Activated CD4-positive, alpha-beta T cell treated with anti-CD3 and anti-CD28 coated beads, Interleukin-2, amount 50 U/mL, for 1 hour (primary cell): ENCODE measurements at places on chromosomes 4 and X.
A peak's percentile ranks its signal among the peaks of the same experiment; 100 is the strongest.

GRCh38 chrX:155643240-155643639 is 30.5 kb upstream of the TMLHE start:
- DNase-seq, result no peak

DNA sequence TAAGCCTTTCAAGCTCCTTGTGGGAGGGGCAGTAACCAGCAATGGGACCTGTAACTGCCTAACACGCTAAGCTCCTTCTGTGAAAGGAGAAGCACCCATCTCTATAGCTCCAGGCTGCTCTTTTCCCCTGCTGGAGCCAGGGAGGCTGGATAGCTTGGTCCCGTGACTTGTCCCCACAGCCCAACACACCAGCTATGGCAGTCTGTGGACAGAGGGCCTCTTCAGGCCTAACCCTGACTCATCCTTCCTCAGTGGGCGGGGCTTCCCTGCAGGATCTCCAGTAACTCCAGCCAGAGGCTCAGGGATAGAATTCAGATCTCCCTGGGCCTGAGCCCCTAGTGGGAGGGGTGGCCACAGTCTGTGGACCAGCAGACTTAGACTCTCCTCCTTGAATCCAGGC is 1290.1 kb downstream of the PCDH7 start:
- no peak for DNase-seq

DNA sequence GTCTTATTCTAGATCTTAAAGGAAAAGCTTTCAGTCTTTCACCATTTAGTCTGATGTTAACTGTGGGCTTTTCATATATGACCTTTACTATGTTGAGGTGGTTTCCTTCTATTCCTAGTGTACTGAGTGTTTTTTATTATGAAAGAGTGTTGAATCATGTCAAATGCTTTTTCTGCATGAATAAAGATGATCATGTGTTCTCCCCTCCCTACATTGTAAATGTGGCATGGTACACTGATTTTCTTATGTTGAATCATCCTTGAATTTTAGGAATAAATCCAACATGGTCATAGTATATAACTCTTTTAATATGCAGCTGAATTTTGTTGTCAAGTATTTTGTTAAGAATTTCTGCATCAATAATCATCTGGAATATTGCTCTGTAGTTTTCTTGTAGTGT is 4.3 kb downstream of the CLGN start:
- DNase-seq, result no peak

- DNase-seq, result no peak
Observed at GRCh38 chrX:31921236-31921635, 849.4 kb upstream of the FTHL17 start.

DNA sequence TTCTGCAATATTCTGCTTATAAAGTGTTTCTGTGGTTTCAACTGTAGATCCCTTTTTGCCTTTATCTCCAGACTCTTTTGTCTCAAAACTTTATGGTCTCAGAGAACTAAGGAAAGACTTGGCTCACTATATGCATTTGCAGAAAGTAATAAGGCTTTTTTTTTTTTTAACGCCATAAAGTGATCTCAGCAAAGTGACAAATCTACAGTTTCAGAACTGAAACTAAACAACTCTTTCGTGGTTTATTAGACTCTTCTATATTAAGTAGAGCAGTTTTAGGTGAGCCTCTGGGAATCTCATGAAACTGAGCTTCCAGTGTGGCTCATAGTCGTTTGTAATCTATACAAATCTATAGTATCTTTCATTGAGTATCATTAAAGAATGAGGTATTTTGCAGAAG is 15.3 kb downstream of the ATP7A start:
- DNase-seq, result no peak

GRCh38 chr4:175986-176385 is 51.7 kb downstream of the ZNF718 start:
- DNase-seq, result no peak

DNA sequence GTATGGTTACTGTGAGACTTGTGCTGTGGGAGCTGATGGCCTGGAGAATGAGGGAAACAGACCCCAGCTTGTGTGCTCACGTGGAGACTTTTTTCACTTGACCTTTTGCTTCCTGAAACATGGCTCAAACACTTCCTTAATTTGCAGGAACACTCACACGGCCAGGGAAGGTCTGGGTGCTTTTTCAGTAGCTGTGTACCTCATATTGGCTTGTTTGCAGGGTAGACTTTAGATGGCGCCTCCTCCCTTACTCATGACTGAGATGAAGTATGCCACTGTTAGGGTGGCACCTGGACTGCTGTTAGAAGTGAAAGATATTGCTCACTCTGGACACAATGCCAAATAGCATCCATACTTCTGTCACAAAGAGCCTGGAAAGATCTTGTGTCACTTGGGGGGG is 75.7 kb upstream of the WDR1 start:
- DNase-seq, result no peak

GRCh38 chrX:5145957-5146356 is 1082.7 kb downstream of the NLGN4X start:
- DNase-seq, result no peak

DNA sequence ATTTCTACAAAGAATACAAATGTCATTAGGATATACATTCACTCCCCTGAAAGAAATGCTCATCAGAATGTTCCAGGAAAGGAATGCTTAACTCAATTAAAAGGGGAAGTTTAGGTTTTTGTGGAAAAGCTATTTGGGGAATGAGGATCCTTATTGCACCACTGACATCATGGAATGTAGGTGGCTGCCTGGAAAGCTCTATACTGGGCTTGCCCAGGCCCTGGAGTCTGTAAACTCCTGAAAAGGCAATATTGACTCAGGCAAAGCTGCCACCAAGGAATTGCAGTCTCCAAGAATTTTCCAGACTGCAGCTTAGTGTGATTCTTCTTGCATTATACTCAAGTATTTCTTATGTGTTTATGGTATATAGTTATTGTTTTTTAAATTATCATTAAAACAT is 15.7 kb downstream of the DAPP1 start:
- DNase-seq, result no peak

- DNase-seq, result no peak
Observed at GRCh38 chrX:46912098-46912602, at the start of gene JADE3. TSS of gene JADE3 (plus strand) at chrX:46912421. CDS start at chrX:46984895, 72,474 bp downstream.

- no peak for DNase-seq
Observed at GRCh38 chr4:184401397-184402171, 72.8 kb downstream of the IRF2 start.

- DNase-seq, result no peak
Observed at GRCh38 chrX:72114306-72114705, 17.4 kb downstream of the RTL5 start.

DNA sequence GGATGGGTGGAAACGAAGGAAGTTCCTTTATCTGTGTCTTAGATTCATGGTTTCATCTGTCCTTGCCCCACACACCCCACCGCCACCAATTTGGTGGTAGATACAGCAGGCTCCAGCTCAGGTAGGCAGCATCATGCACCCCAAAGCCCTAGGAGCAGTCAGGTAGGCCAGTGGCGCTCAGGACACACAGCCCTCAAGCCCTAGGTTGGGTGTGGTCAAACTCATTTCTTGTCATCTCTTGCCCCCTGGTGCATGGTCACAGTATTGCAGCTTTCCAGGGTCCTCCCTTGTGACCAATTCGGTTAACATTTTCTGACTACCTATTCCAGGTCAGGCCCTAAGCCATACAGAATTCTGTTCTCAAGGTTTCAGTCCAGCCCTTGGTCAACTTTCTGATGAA is 14.5 kb upstream of the PRRG3 start:
- peak; percentile 46 for DNase-seq

DNA sequence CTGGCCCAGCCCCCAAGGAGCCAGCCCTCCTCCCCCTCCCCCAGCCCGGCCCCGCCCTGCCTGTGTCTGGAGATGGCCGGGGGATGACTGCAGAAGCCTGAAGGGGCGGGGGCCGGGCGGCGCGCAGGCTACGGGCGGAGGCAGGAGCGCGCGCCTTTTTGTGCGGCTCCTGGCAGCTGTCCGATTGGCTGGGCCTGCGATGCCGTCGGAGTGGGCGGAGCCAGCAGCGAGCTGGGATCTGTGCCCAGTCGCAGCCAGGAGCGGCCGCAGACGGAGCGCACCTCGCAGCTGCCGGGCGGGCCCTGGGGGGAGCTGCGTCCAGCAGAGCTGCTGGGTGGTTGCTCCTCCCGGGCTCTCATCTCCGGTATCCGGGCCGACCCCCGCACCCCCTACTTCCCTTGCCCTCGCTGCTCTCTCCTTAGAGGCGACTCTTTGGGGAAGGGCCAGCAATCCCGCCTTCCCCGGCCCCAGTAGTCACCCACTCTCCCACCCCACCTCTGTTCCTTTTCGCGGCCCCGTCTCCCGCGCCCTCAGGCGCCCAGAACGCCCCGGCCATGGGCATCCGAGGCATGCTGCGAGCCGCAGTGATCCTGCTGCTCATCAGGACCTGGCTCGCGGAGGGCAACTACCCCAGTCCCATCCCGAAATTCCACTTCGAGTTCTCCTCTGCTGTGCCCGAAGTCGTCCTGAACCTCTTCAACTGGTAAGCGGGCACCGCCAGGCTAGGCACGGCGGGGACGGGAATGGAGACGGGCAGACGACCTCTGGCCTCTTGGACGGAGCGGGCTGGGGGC is at the start of gene GABRQ:
Gene GABRQ, plus strand, starts transcription at position 247 of the 794 bp plus-strand sequence. Its CDS starts 308 bp downstream, at position 555.
- no peak for DNase-seq

DNA sequence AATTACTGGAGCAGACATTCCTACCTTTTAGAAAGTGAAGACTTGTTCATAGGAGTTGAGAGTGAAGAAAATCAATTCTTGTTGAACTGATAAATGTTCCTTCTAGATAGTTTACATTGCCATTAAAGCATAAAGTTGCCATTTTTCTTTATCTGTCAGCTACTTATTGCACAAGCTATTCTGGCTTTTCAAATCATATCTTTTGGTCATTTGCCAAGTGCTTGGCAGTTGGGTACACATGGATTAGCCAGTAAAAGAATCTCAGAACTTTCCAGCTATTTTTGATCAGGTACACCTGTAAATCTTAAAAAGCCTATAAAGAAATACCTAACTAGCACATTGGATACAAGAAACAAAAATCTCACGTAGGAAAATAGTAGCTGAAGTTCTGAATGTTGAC is 56.4 kb upstream of the PNPLA4 start:
- no peak for DNase-seq

GRCh38 chrX:36543499-36543898 is 464.7 kb upstream of the FAM47C start:
- no peak for DNase-seq

- no peak for DNase-seq
Observed at GRCh38 chrX:113421432-113421831, 580.8 kb upstream of the AMOT start.

DNA sequence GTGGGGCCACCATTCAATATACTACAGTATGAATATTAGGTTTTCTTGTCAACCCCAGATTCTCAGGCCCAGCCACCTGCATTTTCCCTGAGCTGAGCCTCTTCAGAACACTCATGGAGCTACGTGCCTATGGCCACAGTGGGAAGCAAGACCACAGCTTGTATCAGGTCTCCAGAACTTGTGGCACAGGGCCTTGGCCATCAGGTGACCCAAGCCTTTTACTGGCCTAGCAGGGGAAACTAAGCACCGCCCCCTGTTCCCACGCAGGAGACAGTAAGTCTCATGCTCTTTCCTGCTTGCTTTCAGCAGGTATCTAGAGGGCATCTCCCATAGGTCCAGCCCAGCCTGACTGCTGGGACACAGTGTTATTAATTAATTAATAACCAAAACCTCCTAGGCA is 138.4 kb upstream of the MAMLD1 start:
- DNase-seq, result no peak

DNA sequence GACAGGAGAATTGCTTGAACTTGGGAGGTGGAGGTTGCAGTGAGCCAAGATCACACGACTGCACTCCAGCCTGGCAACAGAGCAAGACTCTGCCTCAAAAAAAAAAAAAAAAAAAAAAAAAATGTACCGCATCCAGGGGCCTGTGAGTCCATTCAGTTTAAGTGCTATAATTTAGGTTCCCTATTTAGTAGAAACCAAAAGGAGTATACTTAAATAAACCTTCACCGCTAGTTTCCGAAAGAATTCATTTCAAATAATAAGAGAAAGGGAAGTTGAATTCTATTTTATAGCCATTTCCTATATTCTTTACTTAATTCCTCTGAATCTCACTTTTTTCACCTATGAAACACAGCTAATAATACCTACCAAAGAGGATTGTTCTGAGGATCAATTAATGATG is 20.8 kb upstream of the LRBA start:
- DNase-seq, result no peak

- DNase-seq, result no peak
Observed at GRCh38 chr4:158492391-158492790, 29.3 kb upstream of the RXFP1 start.

DNA sequence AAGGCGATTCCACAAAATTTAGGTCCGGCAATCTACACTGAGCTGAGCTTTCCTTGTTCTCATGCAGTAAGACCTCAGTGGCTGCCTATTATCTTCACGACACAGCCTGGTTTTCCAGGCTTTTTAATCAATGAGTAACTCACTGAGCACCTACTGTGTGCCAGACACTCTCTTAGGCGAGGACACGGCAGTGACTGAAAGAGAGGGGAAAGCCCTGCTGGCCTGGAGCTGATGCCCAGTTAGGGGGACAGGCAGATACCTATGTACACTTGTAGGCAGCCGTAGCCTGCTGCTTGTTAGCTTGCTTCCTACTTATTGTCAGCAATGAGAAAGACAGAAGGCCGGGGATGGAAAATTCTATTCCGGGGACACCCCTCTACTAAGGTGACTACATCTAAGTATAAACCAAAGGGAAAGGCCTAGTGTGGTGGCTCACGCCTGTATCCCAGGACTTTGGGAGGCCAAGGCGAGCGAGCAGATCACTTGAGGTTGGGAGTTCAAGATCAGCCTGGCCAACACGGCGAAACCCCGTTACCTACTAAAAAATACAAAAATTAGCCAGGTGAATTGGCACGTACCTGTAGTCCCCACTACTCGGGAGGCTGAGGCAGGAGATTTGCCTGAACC is 3.8 kb downstream of the WDR1 start:
- DNase-seq, result no peak

- no peak for DNase-seq
Observed at GRCh38 chr4:27934871-27935270, 1074.2 kb downstream of the STIM2 start.

DNA sequence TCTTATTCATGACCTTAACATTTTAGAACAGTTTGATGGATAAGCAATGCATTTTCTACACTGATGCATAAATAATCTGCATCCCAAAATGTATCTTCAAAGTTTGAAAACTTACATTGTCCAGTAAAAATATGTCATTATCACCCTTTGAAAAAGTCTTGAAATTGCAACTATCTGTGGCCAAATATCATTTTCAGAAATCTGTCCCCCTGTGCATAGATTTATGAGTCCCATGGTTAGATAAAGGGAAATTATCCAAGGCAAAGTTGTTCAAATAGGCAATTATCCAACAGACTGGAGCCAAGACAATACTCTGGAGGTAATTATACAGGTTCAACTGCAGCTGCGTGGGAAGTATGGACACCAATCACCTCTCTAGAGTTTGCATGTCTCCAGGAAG is 182.5 kb upstream of the INTU start:
- no peak for DNase-seq

- DNase-seq, result no peak
Observed at GRCh38 chr4:126136922-126137781, 822.4 kb downstream of the FAT4 start.

DNA sequence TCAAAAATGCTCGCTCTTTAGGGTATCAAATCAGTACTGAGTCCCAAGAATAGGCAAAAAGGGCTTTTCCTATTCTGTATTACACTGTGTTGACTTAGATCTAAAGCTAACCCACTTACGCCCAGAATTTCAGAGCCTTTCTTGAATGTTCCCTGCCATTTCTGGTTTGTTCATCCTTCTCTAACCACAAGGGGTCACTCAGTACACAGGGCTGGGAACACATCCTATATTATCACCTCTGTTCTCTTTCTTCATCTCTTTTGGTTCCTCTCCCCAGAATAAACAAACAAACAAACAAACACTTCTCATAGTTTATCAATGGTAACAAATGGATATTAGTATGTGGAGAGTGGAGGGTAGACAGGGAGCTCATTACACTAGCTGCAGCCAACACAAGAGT is 25.5 kb upstream of the MORC4 start:
- no peak for DNase-seq

GRCh38 chrX:11371106-11371505 is 77.9 kb downstream of the AMELX start:
- no peak for DNase-seq
